Activated CD4-positive, alpha-beta T cell treated with anti-CD3 and anti-CD28 coated beads, Interleukin-2, Interleukin-6, amounts not matched to agents 100 ng/mL and 50 ng/mL, durations not matched to agents 16 hours and 8 hours (primary cell): ENCODE measurements at places on chromosomes 1 and 21.

GRCh38 chr1:102853701-102854187 is 254.6 kb downstream of the COL11A1 start:
- DNase-seq = no peak

DNA sequence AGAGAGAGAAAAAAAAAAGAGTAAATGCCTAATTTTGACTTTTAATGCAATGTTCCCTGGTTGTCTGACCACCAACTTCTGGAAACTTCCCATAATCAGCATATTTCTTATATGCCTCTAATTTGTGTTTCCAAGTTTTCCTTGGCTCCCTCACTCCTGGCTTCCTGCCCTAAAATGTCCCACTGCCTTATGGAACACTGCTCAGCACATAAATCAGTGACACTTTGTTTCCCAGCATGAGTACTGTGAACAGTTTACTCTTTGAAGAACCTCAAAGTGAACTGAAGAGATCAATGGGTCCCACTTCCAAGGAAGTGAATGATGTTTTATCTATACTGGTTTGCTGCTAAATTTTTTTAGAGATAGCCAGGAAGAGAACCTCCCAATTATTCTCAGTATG is 271.3 kb upstream of the PRMT6 start:
- DNase-seq = no peak

DNA sequence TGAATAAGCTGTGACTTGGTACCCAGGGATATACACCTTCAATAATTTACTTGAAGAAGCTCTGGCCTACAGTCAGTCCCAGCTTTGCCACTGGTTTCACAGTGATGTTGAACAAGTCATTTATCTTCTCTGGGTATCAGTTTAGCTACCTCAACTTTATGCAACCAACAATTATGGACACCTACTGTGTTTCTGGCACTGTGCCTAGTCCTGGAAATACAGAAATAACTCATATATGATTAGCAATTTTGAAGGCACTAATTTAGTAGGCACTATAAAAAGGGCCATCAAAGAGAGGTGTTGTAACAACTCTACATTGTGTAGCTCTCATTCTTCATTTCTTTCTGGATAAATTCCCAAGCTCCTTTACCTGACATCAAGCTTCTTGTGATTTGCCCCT is 88.6 kb upstream of the SPATA6 start:
- DNase-seq = no peak

GRCh38 chr1:74650561-74650960 is 23.0 kb downstream of the ERICH3 start:
- DNase-seq = no peak

- peak; percentile 59 for DNase-seq
These were observed 11.8 kb upstream of the PAX7 start for GRCh38 chr1:18618546-18619466.
